ENCODE measurements at places on chromosomes 6 and 20.

GRCh38 chr6:34554291-34555006, 1.7 kb downstream of the SPDEF start:
- no peak for ATAC-seq

DNA sequence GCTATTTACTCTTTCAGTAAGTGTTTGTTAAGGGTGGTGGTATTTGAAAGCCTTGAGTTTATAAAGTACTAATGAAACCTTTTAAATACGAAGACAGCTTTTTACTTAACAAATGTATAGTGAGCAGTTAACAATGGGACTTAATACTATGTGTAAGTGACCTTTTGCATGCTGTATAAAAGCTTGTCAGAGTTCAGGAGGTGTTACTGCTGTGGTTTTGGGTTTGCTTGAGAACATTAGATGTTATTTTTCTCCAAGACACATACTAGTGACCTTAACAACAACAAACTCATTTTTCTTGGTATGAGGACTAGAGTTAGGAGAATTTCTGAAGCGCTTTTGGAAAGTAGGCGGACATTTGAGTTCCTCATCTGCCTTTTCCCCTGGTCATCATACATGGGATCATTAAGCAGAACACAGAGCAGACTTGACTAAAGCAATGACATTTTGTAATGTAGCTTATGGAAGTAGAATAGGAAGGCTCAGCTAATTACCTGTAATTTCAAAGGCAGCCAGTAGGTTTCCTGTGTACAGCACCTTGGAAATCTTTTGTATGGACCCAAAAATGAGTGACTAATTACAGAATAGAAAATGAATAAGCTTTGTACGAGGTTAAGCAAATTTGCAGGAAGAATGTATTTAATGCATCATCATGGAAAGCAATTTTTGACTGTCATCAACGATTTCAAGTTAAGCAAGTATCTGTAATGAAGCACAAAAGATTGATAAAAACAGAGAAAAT, 14.1 kb downstream of the CDYL start:
- ATAC-seq: peak; percentile 58

GRCh38 chr6:157996918-157997702, 15.4 kb downstream of the SYNJ2 start:
- no peak for ATAC-seq

GRCh38 chr6:150537893-150538292, 61.8 kb upstream of the PLEKHG1 start:
- no peak for ATAC-seq

GRCh38 chr6:112680091-112680490, 333.0 kb downstream of the RFPL4B start:
- ATAC-seq: no peak

DNA sequence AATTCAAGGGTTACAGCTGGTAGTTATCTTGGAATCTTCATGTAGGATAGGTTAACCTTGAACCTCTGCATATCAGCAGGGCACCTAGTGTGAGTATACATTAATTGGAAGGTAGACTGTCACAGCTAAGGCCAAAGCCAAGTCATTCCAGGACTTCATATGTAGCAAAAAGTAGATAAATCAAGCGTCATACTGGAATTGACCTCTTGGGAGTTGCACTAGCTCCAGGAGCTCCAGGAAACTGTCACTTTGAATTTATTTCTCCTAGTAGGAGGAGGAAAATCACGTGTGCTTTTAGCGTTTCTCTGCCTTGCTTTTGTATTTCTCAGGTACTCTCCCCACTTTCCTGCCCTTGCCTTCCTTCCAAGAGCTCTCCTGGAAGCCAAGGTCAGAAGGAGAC, 30.3 kb downstream of the RIPOR2 start:
- no peak for ATAC-seq

- no peak for ATAC-seq
These were observed 56.8 kb downstream of the UTRN start for GRCh38 chr6:144341831-144342527.

- ATAC-seq: no peak
These were observed 59.5 kb downstream of the TRIM38 start for GRCh38 chr6:26022132-26022472.

- no peak for ATAC-seq
These were observed 336.2 kb downstream of the CDKAL1 start for GRCh38 chr6:20870493-20870892.

GRCh38 chr6:40287296-40287850, 299.8 kb downstream of the LRFN2 start:
- ATAC-seq: no peak

- ATAC-seq: no peak
These were observed 13.5 kb upstream of the MAFB start for GRCh38 chr20:40702504-40702903.

- no peak for ATAC-seq
These were observed 4.2 kb downstream of the SCRT2 start for GRCh38 chr20:671252-672030.

DNA sequence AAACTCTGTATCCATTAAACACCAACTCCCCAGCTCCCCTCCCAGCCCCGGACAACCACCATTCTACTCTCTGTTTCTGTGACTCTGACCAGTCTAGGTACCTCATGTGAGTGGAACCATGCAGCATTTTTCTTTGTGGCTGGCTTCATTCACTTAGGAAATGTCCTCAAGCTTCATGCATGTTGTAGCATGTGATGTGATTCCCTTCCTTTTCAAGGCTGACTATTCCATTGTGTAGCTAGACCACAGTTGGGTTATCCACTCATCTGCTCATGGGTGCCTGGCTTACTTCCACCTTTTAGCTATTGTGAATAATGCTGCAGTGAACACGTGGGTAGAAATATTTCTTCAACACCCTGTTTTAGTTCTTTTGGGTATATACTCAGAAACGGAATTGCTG, 8.8 kb upstream of the BPHL start:
- no peak for ATAC-seq

DNA sequence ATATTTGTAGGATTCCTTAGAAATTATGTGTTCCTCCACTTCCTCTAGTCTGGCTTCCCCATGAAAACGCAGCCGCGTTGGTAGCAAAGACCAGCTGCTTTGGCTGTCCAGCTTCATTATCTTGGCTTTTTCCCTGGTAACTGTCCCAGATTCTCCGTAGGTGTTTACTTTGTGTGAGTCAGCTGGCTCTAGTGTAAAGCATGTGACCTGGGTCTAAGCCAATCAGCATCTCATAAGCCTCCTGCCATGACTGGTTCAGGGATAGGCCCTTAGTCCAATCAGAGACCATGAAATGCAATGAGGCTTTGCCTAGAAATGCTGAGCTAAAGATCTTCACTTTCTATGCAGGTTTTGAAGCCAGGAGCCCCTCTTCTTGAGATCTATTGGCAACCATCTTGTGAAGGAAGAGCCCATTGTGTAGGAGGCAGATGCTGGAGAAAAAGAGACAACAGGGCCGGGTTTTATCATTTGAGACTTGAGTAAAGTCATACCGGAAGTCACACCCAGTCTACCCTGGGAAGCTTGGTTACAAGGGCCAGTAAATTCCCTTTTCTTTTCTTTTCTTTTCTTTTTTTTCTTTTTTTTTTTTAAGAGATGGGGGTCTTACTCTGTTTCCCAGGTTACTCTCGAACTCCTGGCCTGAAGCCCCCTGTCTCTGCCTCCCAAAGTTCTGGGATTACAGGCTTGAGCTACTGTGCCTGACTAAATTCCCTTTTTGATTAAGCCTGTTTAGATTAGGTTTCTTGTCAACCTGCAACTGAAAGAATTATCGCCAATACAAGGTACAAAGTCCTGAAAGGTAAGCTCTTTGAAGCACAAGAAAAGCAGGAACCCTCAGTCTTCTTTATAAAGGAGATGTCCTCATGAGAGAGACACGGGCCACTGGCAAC, 256.5 kb upstream of the RREB1 start:
- ATAC-seq: no peak

DNA sequence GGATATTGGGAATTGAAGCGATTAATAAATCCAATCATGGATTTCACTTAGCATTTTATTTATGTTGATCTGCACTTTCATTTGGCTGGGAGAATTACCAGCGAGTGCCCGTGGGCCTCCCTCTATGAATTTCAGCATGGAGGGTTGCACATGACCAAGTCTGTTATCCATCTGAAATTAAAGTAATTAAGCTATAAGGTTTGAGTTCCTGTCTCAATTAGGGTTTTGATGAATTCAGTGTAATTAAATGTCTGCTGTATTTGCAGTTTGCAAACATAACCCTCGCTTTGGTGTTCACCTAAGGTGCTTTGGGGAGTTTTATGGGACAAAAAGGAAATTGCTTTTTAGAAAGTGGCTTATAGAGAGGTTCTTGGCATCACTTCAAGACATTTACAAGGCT, 169.8 kb upstream of the RIN2 start:
- no peak for ATAC-seq

- no peak for ATAC-seq
These were observed 107.3 kb downstream of the GMPR start for GRCh38 chr6:16345449-16346330.

DNA sequence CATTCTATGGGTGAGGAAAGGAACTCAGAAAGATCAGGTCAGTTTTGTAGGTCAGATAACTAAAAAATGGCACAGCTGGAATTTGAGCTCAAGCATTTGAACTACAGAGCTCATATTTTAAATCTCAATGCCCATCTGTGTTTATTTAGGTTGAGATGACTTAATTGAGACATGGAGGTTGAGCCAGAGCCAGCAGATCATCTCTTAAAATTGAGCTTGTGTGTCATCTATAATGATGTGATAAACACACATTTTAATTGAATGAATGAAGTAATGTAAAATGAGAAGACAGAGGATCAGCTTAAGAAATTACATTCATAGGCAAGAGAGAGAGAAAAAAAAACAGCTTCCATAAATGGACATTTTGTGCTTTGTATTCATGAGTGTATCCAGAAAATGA, 3.7 kb downstream of the MANEA start:
- no peak for ATAC-seq

DNA sequence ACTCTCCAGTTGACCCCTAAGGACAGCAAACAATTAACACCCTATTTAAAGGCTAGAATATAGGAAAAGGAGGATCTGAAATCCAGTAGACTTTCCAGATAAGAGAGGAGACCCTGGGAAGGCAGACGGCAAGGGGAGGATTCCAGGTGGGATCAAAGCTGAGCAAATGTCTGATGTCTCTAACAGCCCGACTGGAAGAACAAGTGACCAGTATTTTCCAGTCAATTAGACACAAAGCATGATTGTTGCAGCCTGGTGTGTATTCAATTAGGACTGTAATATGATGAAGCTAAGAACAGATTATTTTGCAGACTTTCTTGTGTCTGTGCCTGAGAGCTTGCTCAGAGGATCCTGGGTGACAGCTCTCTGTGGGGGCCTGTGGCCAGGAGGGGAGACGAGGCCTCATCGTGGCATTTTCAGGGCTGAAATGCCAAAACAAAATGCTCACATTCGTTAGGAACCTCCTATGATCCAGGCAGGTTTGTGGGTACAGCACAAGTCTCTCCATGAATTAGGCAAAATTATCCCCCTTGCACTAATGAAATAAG, 471.8 kb upstream of the AGPAT4 start:
- ATAC-seq: no peak

GRCh38 chr6:32885698-32886286, 31.8 kb downstream of the PSMB9 start:
- ATAC-seq: peak; percentile 48

- no peak for ATAC-seq
These were observed 50.4 kb upstream of the NKX2-2 start for GRCh38 chr20:21564127-21564773.

- no peak for ATAC-seq
These were observed 1.5 kb upstream of the MSH5 start for GRCh38 chr6:31737991-31738979.

DNA sequence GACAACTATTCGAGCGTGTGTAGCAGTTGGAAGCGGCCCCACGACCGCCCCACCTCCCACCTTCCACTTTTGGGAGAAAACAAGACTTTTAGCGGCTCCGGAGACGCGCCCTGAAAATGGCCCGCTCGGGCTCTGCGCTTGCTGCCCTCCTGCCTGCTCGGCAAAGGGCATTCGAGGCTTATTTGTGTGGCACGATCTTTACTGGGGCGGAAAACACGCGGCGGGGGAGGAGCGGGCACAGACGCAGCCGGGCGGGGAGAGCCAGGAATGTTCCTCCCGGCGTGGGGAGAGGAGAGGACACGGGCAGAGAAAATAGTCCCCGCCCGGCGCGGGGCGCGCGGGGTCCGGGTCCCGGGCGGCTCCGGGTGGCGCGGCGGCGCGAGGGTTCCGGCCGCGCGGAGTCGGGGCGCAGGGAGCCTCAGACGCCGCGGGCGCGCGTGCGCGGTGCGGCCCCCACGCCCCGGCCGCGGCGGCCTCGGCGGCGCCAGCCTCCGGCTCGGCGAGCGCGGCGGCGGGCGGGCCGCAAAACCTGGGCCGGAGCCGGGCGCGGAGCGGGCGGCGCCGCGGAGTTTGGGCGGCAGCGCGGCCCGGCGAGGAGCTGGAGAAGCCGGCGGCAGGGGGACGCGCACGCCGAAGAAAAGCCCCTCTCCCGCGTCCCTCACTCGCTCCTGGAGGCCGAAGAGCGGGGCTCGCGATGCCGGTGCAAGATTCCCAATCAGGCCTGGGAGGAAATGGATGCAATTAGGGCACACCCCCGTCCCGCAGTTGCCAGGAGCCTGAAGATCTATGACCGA, 90.0 kb upstream of the ARID1B start:
- peak; percentile 91 for ATAC-seq

GRCh38 chr6:27478141-27478705, 5.3 kb upstream of the ZNF184 start:
- ATAC-seq: peak; percentile 5

- no peak for ATAC-seq
These were observed 163.5 kb upstream of the MLN start for GRCh38 chr6:33967265-33967767.

GRCh38 chr6:6663421-6664135, 75.1 kb downstream of the LY86 start:
- ATAC-seq: no peak

DNA sequence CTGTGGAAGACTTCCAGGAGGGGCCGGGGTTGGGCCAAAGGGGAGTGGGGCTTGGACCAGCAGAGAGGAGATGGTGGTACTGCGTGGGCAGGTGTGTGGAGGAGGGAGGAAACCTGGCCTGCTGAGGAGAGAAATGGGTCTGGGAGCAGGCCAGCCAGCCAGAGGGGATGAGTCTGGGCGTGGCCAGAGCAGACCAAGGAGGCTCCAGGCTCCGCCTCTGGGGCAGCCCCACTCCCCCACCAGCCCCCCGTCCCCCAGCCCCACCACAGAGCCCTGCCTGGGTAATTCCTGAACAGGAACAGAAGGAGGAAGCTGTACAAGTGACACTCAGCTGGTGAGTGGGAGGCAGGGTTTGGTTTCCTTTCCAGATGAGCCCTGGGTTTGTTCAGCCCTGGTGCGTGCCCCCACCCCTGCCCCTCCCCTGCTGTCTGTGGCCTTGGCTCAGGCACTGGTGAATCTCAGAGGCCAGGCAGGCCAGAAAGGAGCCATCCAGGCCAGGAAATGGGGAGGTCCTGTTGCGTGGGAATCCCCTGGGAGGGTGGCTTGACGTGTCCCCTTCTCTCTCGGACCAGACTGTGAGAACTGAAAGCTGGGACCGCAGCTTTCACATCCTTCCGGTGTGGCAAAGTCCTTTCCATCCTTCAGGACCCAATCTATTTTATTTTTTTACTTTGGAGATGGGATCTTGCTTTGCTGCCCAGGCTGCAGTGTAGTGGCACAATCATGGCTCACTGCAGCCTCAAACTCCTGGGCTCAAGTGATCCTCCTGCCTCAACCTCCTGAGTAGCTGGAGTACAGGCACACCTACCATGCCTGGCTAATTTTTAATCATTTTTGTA, 9.4 kb upstream of the SRC start:
- ATAC-seq: peak; percentile 65

GRCh38 chr6:90758741-90759140, 171.9 kb upstream of the MAP3K7 start:
- no peak for ATAC-seq

- ATAC-seq: no peak
These were observed 86.9 kb upstream of the SMLR1 start for GRCh38 chr6:130740308-130740707.
